ENCODE measurements at places on chromosomes 7 and 10.

- DNase-seq, result no peak
Measured at GRCh38 chr10:13496931-13497330, 31.9 kb downstream of the BEND7 start.

DNA sequence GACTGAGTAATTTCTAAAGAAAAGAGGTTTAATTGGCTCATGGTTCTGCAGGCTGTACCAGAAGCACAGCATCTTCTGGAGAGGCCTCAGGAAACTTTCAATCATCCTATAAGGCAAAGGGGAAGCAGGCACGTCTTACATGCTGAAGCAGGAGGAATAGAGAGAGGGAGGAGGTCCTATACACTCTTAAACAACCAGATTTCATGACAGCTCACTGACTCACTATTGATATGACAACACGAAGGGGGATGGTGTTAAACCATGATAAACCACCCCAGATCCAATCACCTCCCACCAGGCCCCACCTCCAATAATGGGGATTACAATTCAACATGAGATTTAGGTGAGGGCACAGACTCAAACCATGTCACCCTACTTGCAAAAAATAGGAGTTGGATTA, 201.5 kb downstream of the CDK14 start:
- no peak for DNase-seq

DNA sequence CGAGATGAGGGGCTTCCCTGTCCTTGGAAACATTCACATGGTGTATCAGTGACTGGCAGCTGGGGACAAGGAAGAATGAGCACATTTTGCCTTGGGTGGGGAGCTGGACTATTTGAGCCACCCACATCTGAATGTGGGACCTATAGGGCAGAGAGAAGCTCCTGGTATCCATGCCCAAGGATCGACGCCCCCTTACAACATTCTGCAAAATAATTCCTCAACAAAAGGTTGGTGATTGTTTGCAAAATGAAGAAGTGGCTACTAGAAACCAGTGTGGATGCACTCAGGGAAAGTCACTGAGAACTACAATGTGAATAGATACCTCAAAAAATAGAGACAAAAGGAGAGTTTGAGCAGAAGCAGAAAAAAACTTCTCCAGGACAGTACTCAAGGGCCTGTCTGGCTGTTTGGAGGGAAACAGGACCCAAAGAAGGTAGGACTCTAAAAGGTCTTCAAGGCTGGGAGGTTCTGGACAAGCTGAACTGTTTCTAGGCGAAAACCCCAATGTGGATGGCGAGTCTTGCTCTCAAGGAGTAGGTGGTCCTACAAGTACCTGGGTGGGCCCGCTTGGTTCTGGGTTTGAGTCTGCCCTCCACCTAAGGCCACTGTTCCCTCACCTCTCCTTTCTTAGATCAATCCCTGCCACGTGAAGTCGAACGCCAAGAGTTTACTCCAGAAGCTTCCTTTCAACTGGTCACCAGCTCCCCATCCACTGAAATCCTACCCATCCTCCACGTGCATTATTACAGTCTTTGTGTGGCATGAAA, 125.0 kb upstream of the ZNF746 start:
- no peak for DNase-seq

DNA sequence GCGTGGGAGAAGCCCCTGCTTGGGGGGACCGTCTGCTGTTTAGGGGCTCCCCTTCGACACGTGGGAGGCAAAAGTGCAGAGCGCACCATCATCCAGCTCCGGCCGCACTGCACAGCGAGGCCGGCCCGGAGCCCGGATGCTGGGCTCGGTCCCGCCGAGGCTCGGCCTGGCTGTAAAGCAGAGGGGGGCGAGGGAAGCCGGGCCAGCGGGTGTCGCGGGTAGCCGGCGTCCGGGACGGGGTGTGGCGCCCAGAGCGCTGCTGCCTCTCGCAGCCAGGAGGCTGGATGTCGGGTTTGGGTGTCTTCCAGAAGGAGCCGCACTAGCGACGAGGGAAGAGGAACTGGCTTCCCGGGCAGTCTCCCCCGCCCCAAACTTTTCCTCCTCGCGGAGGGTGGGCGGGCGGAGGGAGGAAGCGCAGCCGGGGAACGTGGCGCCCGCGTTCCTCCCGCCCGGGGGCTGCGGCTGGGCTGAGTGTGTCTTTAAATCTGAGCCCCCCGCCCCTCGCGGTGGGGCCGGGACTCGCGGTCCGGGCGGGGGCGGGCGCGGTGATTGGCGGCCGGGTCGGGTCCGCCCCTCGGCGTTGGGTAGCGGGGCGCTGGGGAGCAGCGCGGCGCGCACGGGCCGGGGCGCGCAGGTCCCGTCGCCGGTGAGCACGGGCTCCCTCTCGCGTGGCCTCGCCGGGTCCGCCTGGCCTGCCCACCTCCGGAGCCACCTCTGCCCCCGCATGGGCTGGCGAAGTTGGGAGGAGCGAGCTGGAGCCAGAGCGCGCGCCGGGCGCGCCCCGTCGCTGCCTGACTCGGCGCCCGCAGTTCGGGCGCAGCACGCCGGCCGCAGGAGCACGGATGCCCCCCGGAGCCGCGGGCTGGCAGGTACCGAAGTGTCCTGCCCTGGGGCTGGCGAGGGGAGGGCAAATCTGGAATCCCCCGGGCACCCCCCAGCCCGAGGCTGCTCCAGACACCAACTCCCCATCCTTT, at the start of gene PALD1:
TSS of gene PALD1 (plus strand) at position 577 of the 974 bp plus-strand sequence. CDS start 47,185 bp downstream, outside the sequence.
- DNase-seq, result no peak

GRCh38 chr7:158133515-158134271, 453.9 kb downstream of the PTPRN2 start:
- DNase-seq, result no peak

GRCh38 chr7:120725376-120726039, 132.4 kb downstream of the TSPAN12 start:
- no peak for DNase-seq

GRCh38 chr10:77120012-77120411, 517.6 kb downstream of the KCNMA1 start:
- DNase-seq, result no peak

DNA sequence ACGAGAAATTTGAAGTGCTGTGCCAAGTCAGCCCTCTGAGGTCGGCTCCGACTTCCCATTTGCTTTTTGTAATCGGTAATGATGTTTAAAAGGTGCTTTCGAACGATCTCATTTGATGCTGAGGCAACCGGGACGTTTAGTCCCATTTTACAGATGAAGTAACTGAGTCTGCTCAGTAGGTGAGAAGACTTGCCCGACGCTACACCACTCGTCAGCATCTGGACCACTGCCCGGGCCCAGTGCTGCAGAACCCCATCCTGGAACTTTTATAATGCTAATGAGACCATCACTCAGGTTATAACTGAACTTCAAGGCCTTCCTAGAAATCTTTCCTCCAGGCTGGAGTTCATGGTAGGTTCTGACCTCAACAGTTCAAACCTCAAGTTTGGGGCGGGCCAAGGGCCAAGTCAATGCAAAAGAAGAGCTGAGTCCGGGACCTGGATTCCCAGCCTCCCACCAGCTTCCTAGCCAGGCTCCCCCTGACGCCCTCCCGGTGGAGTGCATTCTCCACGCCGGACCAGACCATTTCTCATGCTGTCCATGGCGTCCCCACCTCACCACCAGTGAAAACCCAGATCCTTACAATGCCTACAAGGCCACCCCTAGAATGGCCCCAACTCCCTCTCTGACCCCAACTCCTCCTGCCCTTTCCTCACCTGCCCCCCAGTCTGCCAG, 699 bp upstream of the PDLIM1 start:
- no peak for DNase-seq

DNA sequence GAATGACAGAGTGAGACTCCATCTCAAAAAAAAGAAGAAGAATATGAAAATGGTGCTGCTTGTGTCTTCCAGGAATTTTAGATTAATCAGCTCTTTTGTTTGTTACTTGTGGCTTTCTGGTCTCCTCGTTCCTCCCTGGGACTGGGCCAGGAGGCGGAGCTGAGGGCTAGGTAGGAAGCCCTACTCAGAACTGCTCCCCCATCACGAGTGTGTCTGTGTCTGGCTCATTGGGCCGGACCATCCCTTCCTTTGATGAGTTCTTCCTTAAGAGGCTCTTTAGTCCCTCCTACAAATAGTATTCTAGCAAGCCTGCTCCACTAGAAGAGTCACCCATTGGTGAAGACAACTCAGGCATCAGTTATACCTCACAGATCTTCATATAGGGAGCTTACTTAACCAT, 56.8 kb upstream of the YAE1 start:
- DNase-seq, result no peak

GRCh38 chr7:99105756-99106155, 38.2 kb downstream of the SMURF1 start:
- no peak for DNase-seq

DNA sequence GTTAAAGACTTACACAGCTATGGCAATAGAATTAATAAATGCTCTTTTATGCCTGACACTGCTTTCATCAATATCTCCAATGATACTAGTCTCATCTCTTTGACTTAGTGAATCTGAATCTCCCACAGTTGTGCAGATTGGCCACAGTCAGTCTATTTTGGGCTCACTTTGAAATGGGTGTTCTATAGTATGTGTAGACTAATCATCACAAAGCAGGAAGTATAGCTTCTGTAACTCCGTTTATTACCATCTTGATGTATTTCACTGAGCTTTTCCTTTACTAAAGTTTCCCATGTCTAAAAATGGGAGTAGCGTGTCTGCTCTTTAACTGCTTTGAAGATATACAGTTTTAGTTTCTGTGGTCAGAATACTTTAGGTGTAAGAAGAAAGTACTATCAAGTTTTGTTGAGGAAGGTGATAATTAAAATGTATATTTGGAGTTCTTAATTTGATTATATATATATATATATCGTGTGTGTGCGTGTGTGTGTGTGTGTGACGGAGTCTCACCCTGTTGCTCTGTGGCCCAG, 70.1 kb downstream of the ST7 start:
- DNase-seq, result no peak

DNA sequence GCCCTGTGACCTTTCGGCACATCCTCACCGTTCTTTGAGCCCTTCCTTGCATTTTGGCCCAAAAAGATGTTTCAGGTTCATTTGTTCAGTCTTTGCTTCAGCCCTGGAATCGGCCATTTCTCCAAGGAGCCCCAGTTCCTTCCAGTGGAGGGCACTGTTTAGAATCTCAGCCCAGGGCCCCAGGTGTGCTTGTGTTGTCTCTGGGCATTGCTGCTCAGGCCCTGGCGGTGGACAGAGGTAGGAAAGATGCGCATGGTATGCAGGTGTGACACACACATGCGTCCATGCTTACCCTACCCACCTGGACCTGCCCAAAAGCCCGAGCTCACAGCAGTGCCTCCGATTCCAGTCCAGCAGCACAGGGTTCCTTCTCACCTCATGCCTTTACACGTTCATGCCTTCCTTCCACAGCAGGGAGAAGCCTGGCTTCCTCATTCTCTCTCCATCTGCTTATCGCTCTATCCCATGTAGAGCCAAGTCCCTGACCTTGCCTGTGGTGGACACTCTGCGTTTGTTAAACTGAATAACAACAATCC, 70.6 kb downstream of the LHPP start:
- no peak for DNase-seq

DNA sequence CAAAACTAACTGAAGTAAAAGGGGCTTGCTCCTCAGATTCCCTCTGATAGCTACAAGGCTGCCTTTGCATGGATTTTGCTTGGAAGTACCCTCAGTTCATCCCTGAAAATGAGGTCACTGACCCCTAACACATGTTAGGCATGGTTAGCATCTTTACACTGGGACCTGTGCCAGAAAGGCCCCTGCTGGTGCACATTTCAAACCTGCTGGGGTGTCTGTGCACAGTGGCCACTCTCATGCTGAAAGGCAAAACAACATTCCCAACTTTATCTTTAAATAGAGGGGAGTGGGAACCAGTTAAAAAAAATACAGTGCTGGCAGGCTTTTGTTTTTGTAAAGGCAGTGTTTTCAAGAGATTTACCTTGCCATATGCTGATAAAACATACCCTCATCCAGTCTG, 99.1 kb downstream of the ANK3 start:
- DNase-seq, result no peak

DNA sequence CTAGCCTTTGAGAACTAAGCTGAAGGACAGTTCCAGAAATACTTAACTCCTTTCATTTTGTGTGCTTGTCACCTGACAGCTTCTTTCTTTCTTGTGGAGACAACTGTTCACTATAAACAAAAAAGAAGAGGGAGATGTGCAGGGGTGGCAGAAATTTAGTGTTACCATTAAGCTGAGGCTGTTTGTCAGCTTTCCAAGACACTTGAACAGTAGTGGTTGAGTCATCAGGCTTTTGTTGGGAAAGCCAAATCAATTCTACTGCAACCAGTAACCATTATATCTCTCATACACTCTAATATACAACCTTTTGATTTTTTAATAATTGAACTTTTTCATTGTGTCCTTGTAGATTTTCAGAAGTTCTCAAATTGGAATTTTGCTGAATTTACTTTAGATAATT, 75.3 kb downstream of the POLL start:
- DNase-seq, result peak; percentile 19

DNA sequence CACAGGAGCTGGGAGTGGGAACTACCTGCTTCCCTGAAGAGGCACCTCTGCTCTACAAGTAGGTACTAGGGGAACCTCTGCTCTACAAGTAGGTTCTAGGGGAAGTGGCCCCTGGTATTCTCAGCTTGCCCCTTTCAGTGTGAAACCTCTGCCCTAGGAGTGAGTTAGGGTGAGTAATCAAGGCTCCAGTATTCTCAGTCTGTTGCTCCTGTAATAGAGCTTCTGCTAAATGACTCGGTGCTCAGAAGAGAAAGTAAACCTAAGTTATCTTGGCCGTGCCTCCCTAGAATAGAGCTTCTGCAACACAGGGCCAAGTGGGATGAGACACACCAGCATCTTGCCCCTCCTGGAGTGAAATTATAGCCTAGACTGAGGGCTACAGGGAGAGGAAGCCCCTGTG, 13.4 kb upstream of the RASSF4 start:
- DNase-seq, result no peak

GRCh38 chr10:63711361-63711760, 190.2 kb downstream of the REEP3 start:
- no peak for DNase-seq

DNA sequence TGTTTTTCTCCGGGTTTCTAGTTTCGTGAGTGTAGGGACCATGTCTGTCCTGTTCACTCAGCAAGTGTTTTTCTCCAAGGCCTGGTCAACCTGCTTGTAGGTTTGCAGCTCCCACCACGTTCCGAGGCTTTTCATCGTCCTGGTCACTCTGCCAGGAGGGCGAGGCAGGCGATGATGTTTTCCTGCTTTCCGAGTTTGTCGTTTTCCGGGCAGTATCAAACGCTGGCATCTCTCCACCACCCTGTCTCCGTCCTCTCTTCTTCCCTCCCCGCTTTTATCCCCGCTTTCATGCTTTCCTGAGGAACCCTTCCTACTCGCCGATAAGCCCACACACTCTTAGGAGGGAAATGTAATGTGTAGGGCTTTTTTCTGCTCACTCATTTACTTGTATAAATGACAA, 11.2 kb downstream of the IQCE start:
- no peak for DNase-seq

DNA sequence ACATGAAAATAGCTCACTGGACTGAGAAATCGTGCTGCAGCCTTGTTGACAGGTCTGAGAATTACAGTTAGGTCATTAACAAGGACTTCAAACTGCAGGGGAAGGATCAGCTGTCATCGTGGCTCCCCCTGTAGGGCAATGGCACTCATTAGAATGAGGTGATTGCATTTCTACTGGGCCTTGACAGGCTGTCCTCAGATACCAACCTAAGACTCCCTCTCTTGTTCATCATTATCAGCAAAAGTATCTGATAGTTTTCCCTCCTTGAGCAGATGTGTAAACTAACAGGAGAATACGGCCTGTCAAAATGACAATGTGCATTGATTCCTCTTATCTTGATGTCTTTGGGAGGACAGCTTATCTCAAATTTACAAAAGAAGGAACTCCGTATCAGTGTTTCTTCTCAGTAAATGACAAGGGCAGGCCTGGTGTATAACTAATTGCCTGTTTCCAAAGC, 648.5 kb upstream of the LRRN3 start:
- DNase-seq, result no peak

GRCh38 chr7:7761974-7762779, 43.8 kb upstream of the RPA3 start:
- peak; percentile 22 for DNase-seq

- DNase-seq, result no peak
Measured at GRCh38 chr7:142329062-142329790, 71.4 kb upstream of the PRSS58 start.

Data from GM04504 (cell line).